Brain microvascular endothelial cell (primary cell): ENCODE measurements at places on chromosomes 7 and 10.
A peak's percentile ranks its signal among the peaks of the same experiment; 100 is the strongest.

GRCh38 chr10:28935061-28935460 is 257.7 kb downstream of the BAMBI start:
- DNase-seq, result no peak

DNA sequence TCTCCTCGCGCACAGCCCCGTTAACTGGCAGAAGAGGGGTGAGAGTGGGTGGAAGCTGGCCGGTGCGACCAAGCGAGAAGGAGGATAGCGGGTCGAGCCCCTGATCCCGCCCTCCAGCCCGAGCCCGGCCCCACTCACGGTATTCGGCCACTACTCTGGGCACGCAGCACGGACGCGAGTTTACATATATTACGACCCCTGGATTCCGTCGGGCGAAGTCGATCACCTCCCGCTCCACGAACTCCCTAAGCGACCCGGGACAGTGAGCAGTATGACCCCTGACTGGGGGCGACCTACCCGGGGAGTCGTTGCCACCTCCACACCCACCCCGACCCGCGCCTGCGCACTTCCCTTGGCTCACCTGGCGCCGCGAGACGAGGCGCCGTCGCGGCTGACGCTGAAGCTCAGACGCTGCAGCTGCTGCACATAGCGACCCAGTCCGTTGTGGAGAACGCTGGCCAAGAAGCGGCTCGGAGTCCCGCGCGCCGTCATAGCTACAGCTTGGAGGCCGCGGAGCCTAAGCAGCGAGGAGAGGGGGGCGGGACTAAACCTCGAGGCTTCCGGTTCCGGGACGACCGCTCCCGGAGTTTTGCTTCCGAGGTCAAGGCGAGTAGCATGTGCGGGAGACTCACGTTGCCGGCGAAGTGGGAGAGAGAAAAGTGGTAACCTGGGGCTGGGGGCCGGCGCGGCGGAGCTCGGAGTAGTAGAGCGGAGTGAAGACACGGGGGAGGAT is at the start of the genes MRPL43 and TWNK:
Gene MRPL43 (minus strand): TSS at position 546 of the 733 bp plus-strand sequence. CDS start 54 bp downstream, at position 492.
Gene TWNK (plus strand): TSS at position 592 of the 733 bp plus-strand sequence. CDS start 668 bp downstream, outside the sequence.
- peak; percentile 74 for DNase-seq

DNA sequence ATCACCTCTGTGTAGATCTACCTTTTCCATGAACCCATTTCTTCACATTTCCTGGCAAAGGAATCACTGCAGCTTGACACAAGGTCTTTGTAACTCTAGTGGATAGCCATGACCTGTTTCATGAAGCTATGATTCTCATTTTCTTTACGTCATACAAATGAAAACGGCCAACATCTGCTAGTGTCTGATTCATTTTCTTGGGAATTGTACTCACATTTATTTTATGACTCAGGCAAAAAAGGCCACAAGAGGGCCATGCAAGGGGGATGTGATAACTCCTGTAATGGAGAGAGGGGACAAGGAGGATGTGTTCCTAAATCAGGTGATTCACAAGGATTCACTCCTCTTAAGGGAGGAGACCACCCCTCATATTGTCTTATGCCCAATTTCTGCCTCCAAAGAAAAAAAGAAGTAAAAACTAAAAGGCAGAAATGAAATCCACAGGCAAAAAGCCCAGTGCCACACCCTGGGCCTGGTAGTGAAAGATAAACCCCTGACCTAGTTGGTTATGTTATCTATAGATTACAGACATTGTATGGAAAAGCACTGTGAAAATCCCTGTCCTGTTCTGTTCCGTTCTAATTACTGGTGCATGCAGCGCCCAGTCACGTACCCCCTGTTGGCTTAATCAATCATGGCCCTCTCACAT is 249.9 kb downstream of the IPMK start:
- DNase-seq, result peak; percentile 83

DNA sequence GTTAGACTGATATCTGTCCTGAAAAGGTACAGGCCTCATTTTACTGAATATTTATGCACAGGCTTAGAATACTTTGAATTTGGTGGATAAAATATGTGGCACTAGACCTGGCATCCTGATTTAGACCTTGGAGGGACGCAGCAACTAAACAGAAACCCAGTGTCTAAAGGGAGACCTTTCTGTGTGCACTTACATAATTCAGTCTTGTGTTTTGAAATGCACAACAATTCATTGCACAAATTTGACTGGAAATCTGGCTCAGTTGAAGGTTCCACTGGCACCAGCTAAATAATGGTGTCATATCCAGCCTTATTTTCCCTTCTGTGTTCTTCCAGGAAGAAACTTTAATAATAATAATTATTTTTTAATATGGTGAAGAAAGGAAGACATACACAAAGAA is 142.1 kb downstream of the SND1 start:
- DNase-seq, result no peak

DNA sequence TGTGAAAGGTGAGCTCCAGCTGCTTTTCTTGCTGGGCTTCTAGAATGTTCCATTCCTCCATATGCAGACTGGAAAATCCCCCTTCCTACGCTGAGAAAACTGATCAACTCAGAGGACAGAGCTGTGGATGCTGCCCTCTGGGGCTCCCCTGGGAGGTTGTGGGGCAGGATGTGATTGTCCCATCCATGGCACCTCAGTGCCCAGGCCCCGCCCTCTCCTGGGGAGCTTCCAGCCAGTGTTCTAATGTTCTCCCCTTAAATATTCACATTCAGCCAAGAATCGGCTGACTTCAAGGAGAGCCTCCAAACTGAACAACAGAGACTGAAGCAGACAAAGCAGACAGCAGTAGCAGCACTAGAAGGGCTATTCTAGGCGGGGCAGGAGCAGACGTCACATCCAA is 55.0 kb downstream of the RAMP3 start:
- no peak for DNase-seq

GRCh38 chr7:73770002-73770859 is at the start of gene CLDN3:
Gene CLDN3, minus strand, starts transcription at chr7:73770270. Its CDS starts 221 bp downstream, at chr7:73770049.
- DNase-seq, result no peak

- DNase-seq, result no peak
Observed at GRCh38 chr7:107130487-107131220, 38.1 kb upstream of the HBP1 start.

DNA sequence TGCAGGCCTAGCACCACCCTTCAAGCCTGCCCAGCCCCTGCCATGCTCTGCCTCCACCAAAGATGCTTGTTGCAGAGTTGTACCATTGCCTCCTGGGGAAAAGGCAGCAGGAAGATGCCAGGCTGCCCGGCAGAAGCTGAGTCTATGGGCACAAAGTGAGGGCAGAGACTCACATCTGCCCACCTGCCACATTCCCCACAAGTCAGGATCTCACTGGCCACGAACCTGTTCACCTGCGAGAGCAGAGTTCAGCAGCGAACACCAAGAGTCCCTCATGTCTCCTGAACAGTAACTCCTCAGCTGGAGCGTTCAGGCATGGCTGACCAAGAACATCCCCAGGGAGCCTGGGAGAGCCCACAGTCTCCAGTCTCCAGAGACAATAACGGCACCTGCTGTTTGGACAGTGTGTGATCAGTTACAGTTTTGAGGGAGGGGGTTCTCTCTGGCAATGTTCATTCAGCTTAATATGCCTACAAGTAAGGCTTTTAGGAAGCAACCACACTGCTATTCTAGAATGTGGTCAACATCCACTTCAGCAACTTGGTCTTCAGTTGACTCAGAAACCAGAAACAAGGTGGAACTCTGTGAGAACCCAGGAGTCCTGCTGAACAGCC is 78.5 kb downstream of the GRID1 start:
- DNase-seq, result no peak

GRCh38 chr10:73456187-73456890 is 23.0 kb upstream of the MSS51 start:
- DNase-seq, result no peak

DNA sequence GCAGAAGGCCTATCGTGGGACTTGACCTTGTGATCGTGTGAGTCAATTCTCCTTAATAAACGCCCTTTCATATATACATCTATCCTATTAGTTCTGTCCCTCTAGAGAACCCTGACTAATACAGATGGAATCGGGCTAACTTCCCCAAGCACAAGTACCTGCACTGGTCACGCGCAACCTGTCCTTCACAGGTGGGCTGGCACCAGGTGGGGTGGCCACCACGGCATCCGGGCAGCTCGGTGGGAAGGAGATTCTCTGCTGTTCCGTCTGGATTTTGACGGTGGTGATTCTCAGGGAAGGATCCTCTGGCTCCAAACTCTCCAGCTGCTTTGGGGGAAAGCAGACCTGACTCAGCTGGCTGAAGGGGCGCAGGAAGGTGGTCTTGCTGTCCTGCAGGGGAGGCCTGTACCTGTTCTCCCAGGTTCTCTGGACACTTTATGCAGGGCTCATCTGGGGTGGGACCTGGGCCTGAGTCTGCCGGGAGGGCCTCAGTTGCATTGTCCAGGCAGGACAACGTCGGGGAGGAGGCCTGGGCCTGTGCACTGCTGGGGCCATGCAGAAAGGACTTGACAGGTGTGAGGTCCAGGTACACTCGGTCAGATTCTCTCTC is 61.1 kb downstream of the VWA2 start:
- no peak for DNase-seq

GRCh38 chr10:125151553-125152449 is 8.6 kb downstream of the CTBP2 start:
- no peak for DNase-seq

DNA sequence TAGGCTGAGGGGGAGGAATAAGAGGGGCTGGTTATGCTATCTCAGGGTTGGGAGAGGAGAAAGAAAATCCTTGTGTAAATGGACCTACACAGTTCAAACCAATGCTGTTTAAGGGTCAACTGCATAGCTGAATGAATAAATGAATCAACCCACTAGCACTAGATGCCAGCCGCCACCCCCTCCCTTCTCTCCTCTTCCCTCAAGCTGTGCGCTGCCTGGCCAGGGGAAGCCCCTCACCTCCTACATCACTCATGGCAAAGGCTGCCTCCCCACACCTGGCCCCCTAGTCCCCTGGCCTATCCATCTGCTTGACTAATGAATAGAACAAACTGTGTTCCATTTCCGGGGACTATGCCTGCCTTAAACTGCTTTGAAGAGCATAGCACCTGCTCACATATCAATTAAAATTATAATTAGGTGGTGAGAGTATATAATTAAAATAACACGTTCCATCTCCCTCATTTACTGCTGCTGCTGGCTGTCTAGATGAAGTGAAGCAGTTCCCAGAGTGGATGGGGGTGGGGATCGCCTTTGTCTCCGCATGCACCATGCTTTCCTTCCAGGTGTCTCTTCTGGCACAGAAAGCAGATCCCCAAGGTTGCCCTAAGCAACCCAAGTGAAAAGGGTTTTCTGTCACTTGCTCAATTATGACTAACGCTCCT is 32.6 kb downstream of the GRID1 start:
- no peak for DNase-seq

DNA sequence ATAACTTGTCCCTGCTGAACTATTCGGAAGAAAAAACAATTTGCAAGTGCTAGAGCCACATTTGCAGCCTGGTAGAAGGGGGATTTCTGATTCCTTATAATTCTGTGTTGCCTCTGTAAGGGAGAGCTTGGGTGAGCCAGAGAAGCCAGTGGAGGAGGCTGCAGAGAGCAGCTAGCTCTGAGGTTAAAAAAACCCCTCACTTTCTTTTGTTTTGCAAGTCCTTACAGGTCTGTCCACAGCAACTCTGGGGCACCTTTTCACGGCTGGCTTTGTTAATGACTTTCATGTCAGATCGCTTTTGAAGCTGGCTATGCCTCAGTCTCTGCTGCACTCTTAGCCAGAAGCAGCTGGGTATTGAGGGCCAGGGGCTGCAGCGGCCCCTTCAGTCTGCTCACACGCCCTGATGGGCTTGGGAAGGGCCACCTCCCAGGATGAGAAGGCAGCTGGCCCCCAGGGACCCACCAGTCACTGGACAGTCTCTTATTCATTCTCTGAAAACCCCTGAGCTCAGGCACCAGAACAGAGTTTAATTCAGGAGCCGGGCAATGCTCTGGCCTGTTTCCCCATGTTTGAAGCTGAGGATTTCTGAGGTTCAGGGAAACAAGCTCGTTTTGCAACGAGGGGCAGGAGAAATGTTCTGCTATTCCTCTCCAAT is 30.9 kb downstream of the TRIM8 start:
- peak; percentile 16 for DNase-seq

DNA sequence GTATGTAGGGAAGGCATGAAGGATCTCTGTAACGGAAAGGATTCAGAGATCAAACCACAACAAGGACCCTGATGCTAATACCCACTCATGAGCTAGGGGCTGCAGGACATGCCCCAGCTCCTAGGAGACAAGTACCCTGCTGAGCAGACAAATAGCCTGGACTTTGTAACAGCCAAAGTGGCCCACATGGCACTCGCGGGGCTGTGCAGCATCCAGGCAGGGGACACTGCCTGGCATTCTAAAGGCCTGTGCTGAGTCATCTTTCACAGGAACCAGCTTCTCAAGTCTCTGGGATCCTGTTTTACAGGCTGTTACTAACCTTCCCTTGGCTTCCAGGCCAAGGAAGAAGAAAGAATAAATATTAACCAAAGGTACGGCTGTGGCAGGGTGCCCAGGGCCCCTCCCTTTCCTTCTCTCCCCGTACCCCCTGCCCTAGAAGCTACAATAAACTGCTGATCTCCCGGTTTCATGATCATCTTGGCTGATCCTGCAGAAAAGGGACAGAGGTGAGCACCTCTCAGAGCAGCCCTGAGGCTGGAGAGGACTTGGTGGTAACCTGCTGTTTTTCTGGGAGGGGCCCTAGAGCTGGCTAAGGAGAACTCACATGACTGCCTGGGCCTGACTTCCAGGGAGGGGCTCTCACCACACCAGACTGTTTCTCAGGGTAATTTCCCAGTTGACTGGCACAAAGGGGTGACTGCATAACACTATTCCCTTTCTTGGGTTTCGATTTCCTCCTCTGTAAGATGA is 4.2 kb upstream of the RPEL1 start:
- peak; percentile 10 for DNase-seq

- no peak for DNase-seq
Observed at GRCh38 chr10:22674573-22674930, 39.8 kb downstream of the PIP4K2A start.

- DNase-seq, result no peak
Observed at GRCh38 chr7:43799605-43800004, 41.1 kb downstream of the BLVRA start.

- no peak for DNase-seq
Observed at GRCh38 chr7:27176524-27176845, 2.4 kb upstream of the HOXA10 start.

- peak; percentile 54 for DNase-seq
Observed at GRCh38 chr7:128879939-128880746, 17.5 kb downstream of the ATP6V1F start.

DNA sequence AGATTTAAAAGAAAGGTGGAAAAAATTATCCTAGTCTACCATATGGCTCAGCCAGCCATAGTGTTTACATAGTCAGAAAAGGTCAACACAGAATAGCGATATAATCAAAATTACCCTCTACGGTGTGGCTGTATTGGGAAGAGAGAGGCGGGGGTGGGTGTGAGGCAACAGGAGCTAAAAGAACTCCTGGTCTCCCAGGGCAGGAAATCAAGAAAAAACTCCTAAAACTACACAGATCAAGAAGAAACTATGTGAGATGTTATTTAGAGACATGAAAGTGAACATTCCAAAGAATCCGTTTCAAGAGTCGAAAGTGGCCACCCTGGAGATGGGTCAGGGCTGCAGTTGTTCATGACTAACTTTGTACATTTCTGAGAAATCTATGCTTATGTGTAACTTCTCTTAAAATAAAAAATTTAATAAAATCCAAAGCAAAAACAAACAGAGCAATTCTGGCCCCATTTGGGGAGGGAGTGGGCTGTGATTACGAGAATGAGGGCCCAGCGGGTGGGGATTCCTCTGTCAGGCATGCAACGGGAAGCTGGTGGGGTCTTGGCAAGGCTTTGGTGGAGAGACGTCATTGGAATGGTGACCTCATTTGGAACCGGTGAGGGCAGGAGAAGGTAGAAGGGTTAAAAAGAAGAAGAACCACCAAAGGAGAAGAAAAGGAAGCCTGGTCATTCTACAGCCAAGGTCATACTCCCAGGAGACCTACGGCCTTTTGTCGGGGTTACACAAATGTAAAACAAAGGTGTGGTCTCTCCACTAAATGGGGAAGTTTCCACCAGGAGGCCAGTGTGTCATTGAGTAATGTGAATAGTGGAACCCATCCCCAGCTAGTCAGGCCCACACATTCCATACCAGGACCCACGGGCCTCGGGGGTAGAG is 71.2 kb upstream of the DUSP5 start:
- peak; percentile 93 for DNase-seq

GRCh38 chr7:36763132-36763816 is 39.0 kb upstream of the AOAH start:
- DNase-seq, result no peak
